Breast epithelium (tissue), 4 donors: ENCODE measurements at places on chromosomes 7 and 10. TPM values are rescaled to one million over a fixed set of nuclear protein-coding genes. Genes with fewer than 3 reads are reported as not detected.

DNA sequence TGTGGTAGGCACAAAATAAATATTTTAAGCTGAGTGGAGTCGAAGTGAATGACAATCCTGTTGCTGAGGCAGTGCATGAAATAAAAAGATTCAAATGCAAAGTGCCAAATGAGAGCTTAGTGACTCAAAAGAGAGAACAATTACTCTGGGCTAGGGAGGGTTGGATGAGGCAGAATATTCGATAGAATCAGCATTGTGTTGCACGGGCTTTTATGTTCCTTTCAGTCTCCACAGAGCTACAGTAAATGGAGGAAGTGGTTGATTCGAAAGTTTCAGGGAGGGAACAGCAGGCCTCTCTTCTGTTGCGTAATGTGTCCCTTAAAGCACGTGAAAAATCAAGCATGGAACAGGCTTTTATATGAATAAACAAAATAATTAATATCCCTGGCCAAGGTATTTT is 599.3 kb upstream of the CELF2 start:
- DNase-seq: no peak
- H3K27me3 ChIP-seq: no peaks in the 10 kb centered on the region
- no peaks in the 10 kb centered on the region for H3K4me1 ChIP-seq

GRCh38 chr7:1065585-1066241 is 21.4 kb downstream of the GPR146 start:
- peak; percentile 83 for DNase-seq
- no peak overlapping the region for H3K4me3 ChIP-seq
- no peak overlapping the region for H3K27ac ChIP-seq
- no peaks in the 10 kb centered on the region for H3K4me1 ChIP-seq

DNA sequence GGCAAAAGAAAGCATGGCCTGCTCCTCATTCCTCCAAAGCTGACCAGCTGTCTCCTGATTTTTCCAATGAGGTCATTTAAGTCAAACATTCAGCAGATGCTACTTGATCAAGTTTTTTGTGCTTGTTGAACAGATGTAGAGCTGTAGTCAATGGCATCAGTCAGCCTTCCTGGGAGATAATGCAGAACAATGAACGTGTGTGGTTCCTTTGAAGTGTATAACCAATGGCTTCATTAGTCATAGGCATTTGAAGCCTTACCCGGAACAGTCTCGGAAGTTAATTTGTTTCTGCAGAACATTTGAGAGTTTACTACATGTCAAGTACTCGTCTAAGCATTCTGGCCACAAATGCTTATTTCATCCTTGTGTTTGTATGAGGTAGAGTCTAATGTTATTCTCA is 227.1 kb downstream of the ADRA2A start:
- peaks cover 4% of the 10 kb centered on the region for H3K36me3 ChIP-seq
- DNase-seq: no peak
- no peaks in the 10 kb centered on the region for H3K4me1 ChIP-seq
- no peak overlapping the region for H3K27ac ChIP-seq
- no peaks in the 10 kb centered on the region for H3K27me3 ChIP-seq

DNA sequence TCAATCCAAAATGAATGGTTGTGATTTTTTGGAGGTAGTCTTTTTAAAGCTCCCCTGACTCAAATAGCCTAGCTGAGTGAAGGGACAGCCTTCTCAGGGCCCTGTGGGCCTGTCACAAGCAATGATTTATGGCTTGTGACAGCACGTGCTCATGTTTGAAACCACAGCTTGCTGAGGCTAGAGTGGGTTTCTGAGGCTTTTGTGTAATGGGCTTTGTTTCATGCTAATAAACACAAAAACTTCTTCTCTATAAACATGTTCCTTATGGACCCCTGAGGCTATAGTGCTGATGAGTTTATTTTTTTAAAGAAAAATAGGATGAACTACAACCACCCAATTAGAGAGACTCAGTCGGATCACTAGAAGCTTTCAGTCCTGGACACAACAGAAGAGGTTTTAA is 36.1 kb upstream of the BET1 start:
- H3K27me3 ChIP-seq: no peaks in the 10 kb centered on the region
- no peaks in the 10 kb centered on the region for H3K36me3 ChIP-seq
- no peak for DNase-seq

Gene IKZF1
- 14.2 TPM for total RNA-seq

DNA sequence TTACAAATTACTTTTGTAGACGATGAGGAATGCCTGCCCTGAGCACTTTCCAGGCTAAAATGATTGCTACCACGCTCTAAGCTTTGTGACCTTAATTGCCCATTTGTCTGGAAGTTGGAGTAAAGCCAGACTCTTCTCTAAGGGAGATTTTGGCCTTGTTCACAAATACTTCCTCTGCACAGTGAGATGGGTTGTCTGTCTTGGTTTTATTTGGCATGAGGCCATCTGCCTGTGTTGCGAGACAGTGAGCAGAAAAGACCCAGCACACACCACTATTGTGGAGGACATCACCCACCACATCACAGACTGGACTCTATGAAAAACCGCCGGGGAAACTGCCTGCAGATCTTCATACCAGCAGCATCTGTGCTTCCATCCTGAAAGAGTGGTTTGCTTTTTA is 138.4 kb downstream of the BICC1 start:
- H3K27ac ChIP-seq: peak overlapping the region; percentile 40
- no peaks in the 10 kb centered on the region for H3K4me1 ChIP-seq
- H3K36me3 ChIP-seq: no peaks in the 10 kb centered on the region
- H3K27me3 ChIP-seq: no peaks in the 10 kb centered on the region
- H3K4me3 ChIP-seq: no peak overlapping the region
- DNase-seq: no peak

- H3K36me3 ChIP-seq: no peaks in the 10 kb centered on the region
- no peaks in the 10 kb centered on the region for H3K4me1 ChIP-seq
- H3K4me3 ChIP-seq: no peak overlapping the region
- H3K27me3 ChIP-seq: no peaks in the 10 kb centered on the region
Observed at GRCh38 chr10:86066696-86067095, 299.9 kb downstream of the GRID1 start.

DNA sequence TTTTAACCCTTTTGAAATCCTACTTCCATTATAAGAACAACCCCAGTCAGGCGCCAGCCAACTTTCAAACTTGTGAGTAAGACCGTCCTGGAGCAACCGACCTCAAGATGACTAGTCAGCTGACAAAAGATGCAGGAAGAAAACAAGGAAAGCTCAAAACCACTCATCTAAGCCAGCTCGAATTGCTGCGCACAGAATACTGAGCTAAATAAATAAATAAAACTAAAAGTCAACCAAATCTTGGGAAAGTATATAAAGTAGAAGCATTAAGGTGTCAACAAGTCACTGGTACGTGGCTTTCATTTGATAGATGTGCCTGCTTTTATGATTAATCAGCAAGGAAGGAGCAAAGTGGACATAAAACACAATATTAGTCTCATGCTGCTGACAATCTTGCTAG is 1269.8 kb downstream of the XPNPEP1 start:
- H3K36me3 ChIP-seq: no peaks in the 10 kb centered on the region
- no peaks in the 10 kb centered on the region for H3K27me3 ChIP-seq
- H3K4me3 ChIP-seq: no peak overlapping the region

GRCh38 chr10:20407357-20407756 is 489.8 kb downstream of the NEBL start:
- H3K36me3 ChIP-seq: no peaks in the 10 kb centered on the region
- H3K27ac ChIP-seq: no peak overlapping the region
- H3K4me1 ChIP-seq: no peaks in the 10 kb centered on the region

DNA sequence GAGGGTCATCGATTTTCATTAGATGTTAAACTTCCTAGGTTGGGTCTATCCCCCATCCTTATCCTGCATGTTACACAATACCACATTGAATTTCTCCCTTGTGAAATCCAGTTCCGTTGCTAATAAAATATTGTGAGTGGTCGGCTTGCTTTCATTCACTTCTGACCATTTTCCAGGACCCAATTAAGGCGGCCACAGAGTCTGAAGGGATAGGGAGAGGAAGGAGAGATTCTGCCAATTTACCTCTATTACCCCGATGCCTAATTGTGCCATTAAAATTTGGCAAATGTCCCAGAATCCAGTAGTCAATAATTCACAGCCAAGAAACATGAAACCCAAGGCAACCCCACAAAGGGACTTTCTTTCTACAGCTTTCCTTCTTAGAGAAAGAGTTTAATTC is 129.9 kb downstream of the IPMK start:
- no peaks in the 10 kb centered on the region for H3K27me3 ChIP-seq
- no peaks in the 10 kb centered on the region for H3K36me3 ChIP-seq
- H3K4me3 ChIP-seq: no peak overlapping the region
- no peak for DNase-seq
